Cerebellar nuclear complex (tissue), 1 donor: ENCODE measurements at places on chromosomes 4 and X.

- no peak for DNase-seq
Observed at GRCh38 chr4:35250331-35250730, 994.0 kb downstream of the ARAP2 start.

- no peak for DNase-seq
Observed at GRCh38 chr4:3311095-3311372, 18.2 kb downstream of the RGS12 start.

DNA sequence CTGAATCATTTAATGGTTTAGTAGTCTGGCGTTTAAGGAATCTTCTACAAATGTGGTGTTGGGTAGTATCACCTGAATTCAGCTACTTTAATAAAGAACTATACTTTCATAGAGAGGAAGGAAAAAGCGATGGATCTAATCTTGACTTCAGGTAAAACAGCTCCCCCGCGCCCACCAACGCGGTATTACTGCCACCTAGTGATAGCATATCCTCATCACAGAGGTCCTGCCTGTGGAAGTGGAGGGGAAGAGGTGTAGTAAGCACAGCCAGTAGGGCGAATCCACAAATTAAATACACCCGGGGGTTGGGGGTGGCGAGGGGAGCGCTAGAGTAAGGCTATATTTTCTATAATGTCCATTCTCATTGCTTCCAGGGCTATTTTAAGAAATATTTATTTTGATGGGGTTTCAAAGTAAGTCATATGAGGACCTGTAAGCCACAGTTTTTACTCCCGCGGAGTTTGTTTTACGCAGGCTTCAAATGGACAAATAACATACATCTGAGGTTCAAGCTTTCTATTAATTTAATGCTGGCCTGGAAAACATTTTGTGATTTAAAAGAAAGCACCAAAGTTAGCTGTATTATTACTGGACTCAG, 8.3 kb upstream of the DAPP1 start:
- no peak for DNase-seq

GRCh38 chrX:68177542-68177941, 255.8 kb downstream of the OPHN1 start:
- DNase-seq, result no peak

GRCh38 chr4:174066611-174067205, 216.8 kb downstream of the FBXO8 start:
- DNase-seq, result no peak

GRCh38 chr4:14445882-14446281, 556.4 kb upstream of the CPEB2 start:
- no peak for DNase-seq

DNA sequence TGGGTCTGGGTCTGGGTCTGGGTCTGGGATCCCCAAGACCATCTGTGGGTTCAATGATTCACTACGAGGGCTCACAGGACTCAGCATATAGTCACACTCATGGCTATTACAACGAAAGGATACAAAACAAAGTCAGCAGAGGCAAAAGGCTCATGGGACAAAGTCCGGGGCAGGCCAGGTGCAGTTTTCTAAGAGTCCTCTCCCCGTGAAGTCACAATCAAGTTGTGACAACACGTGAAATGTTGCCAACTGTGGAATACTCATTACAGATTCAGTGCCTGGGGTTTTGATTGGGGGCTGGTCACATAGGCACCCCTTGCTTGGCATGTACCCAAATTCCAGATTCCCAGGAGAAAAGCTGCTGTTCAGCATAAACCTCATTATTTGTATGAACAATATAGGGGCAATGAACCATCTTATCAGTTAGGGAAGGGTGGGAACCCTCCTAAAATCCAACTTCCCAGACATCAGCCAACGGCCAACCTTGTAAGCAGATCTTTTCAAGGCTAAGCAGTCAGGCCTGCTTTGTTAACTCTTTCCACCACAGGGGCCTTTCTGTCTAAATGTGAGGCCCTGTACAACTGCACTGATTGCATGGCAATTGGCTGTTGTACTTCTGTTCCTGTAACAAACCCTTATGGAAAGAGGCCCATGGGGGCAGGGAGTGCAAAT, 58.2 kb upstream of the DIPK2B start:
- DNase-seq, result no peak

- DNase-seq, result no peak
Observed at GRCh38 chr4:118850488-118851173, 14.7 kb upstream of the SEC24D start.

DNA sequence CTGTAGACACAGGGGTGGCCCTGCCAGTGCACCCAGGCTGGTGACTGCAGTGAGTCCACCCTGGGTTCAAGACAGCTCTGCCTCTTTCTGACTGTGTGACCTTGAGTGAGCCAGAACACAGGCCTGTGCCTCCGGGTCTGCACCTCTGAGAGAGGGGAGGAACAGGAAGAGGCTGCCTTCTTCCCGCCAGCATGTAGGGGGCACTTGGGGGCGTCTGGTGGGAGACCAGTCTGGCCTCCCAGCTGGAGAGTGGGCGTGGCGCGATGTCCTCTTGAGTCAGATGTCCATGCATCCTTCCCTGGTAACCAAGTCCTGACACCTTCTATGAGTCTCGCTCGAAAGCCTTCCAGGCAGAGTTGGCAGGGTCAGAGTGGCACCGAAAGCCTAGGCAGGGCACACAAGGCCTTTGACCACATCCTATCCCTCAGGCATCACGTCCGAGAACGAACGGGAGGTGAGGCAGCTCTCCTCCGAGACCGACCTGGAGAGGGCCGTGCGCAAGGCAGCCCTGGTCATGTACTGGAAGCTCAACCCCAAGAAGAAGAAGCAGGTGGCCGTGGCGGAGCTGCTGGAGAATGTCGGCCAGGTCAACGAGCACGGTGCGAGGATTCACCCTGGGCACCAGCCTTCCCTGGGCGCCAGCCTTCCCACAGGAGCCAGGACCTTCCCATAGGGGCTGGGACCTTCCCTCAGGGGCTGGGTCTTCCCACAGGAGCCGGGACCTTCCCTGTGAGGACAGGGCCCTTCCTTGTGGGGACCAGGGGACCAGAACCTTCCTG, 21.3 kb downstream of the WFS1 start:
- DNase-seq, result no peak

DNA sequence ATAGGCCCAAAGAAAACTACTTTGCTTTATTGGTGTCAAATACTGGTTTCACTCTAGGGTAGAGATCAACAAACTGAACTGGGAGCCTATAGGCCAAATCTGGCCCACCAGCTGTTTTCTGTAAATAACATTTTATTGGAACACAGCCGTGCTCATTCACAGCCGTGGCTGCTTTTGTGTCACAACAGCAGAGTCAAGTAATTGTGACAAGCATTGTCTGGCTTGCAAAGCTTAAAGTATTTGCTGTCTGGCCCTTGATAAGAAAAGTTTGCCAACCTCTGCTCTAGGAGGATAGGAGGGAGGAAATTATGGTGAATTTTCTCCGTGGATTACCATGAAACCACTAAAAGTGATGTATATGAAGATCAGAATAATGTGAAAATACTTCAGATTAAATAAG, 53.4 kb downstream of the GPAT3 start:
- DNase-seq, result no peak

DNA sequence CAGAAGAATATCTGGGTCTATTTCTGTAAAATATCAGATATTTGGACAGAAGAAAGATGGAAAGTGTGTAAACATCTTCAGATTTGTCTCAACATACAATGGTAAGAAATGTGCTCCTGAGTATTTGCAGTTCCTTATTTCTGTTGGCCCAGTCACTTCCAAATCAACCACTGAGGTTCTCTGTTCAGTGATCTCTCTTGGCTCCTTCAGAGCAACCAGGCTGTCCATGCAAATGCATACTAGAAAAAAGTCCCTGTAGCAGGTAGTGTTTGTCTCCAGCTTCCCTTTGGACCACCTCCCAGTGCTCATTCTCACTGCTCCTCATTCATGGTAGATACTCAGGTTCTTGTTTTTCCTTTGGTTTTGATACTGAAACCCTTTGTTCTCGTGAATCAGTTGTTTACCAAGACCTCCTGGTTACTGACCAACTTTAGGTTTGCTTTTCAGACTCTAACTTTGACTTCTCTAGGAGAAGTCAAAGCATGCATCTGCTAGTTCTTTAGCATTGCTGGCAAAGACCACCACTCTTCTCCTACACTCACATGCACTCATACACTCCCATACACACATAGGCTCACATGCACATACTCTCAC, 28.8 kb downstream of the ASIC5 start:
- DNase-seq, result no peak

- no peak for DNase-seq
Observed at GRCh38 chrX:150063674-150064073, 125.4 kb upstream of the EOLA2 start.

DNA sequence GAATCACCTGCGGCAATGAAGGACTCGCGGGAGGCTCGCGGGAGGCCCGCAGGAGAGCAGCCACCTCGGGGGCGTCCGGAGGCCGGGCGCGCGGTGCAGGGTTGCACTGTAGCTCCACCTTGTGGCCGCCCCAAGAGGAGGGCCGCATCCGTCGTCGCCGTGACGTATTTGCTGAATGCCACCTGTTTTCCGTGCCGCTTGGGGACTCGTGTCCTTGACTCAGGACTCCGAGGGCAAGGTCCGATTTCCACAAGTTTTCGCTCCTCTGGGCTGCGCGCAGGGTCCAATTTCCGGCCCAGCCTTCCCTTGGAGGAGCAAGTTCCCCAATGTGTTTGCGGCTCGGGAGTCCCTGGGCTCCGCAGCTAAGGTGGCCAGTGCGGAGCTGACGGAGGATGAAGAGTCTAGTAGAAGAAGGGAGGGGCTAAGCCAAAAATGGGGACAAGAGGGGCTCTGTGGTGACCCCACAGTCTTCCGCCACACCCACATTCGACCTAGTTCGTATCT, 10.7 kb upstream of the DLG3 start:
- peak; percentile 23 for DNase-seq

DNA sequence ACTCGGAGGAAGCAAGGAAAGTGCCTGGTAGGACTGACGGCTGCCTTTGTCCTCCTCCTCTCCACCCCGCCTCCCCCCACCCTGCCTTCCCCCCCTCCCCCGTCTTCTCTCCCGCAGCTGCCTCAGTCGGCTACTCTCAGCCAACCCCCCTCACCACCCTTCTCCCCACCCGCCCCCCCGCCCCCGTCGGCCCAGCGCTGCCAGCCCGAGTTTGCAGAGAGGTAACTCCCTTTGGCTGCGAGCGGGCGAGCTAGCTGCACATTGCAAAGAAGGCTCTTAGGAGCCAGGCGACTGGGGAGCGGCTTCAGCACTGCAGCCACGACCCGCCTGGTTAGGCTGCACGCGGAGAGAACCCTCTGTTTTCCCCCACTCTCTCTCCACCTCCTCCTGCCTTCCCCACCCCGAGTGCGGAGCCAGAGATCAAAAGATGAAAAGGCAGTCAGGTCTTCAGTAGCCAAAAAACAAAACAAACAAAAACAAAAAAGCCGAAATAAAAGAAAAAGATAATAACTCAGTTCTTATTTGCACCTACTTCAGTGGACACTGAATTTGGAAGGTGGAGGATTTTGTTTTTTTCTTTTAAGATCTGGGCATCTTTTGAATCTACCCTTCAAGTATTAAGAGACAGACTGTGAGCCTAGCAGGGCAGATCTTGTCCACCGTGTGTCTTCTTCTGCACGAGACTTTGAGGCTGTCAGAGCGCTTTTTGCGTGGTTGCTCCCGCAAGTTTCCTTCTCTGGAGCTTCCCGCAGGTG, 637 bp downstream of the AR start:
- DNase-seq, result no peak

- DNase-seq, result peak; percentile 1
Observed at GRCh38 chr4:83285055-83285407, 433 bp upstream of the COQ2 start.

GRCh38 chr4:106587558-106587957, 219.0 kb upstream of the GIMD1 start:
- no peak for DNase-seq

DNA sequence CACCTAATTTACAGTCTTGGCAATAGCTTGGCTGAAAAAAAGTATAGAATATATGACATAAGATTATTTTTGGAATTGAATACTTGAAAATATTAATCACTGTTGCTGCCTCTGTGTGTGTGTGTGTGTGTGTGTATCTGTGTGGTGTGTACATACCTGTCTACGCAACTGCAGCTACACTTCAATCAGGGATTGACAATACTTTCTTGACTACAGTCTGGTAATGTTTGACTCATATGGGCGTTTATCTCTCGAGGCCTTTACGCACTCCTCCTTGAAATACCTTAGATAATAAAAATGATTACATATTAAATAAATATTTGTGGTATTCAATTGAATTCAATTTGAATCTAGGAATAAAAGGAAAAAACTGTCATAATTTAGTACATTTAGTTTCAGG, 565.2 kb downstream of the PCDH18 start:
- DNase-seq, result no peak

DNA sequence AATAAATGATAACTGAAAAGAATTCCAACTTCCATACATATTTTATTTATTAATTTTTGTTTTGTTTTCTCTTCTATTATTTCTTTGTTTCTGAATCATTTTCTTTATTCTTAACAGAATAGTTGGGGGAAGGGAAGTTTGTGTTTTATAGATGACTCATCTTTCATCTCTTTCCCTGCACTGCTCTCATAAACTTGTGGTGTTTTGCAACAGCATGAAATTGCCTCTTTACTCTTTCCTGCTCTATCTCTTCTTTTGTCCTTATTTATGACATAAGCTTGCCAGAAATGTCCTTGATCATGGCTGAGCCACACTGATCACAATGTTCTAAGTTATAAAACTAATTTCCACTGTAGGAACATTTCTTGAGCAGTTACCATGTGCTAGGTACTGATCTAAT, 22.3 kb downstream of the QRFPR start:
- no peak for DNase-seq

DNA sequence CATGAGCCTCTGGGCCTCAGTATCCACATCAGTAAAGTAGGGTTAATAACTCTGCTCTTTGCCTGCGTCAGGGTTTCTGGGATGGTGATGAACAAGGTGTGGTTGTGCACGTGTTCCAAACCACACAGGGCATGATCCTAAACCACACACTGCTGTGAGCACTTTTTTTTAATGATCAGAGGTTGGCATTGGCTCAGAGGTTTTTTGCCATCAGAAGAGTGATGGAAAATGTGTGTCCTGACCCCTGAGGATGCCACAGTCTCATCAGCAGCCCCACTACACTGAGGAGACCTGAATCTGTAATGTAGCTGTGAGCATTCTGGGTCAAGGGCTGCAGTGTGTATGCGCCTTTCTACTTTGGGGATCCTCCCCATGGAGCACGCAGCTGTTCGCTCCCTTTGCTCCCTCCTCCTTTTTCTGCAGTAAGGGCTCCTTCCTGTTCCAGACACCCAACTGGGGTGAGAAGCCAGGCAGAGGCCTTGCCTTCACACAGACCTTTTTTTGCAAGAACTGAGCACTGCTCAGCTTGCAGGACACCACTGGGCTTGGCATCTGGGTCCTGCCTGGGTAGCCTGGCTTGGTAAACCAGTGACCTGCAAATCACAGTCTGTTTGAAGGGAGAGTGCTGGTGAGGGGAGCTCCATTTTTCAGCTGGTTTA, 87.5 kb downstream of the MAMLD1 start:
- peak; percentile 6 for DNase-seq

DNA sequence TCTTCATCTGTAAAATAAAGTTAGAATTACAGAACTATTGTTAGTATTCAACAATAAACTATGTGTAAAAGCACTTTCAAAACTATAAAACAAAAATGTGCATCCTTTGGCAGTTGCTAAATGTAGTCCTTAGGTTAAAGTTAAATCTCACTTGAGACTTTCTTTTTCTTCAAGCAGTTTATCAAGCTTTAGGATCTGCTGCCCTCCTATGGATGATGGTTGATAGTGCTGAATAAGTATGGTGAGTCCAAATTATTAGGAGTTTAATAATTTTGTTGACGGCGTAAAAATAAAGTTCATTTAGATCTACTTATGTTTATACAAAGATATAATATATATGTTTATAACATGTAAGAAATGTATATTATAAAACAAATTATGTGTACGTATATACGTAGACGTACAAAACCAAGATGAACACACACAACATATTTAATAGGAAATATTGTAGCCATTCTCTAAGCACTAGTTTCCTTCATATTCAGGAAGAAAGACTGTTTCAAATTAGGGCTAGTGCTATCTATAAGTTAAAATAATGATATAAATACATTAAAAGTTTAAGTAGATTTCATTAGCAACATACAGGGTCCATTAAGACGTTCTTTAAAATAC, 22.3 kb downstream of the UGT2A2 start:
- no peak for DNase-seq
